Ascending aorta (tissue), 2 donors: ENCODE measurements at places on chromosomes 1 and 21.

GRCh38 chr1:225921734-225922709 lies 2.0 kb downstream of the PYCR2 start:
- no peak for DNase-seq

GRCh38 chr1:220250681-220251080 lies 21.6 kb downstream of the RAB3GAP2 start:
- no peak for DNase-seq

DNA sequence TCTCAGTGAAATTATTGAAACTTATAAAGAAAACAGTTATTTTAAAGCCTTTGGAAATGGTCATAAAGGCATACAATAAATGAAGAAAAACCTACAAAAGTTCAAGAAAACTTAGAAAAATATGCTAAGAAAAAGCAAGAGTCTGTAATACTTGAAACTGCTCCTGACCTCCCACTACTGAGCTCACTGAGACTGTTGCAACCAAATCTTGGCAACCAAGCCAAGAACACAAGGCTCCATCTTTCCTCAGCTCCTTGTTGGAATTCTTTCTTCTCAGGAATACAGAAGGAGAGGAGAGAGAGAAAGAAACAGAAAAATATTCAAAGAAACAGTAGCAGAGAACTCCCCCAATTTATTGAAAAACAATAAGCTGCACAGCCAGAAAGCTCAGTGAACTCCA lies 160.5 kb downstream of the RASAL2 start:
- no peak for DNase-seq

GRCh38 chr1:184061396-184062003 lies 10.0 kb downstream of the TSEN15 start:
- no peak for DNase-seq

- DNase-seq = no peak
Measured at GRCh38 chr1:186806477-186806876, 22.3 kb upstream of the PLA2G4A start.

DNA sequence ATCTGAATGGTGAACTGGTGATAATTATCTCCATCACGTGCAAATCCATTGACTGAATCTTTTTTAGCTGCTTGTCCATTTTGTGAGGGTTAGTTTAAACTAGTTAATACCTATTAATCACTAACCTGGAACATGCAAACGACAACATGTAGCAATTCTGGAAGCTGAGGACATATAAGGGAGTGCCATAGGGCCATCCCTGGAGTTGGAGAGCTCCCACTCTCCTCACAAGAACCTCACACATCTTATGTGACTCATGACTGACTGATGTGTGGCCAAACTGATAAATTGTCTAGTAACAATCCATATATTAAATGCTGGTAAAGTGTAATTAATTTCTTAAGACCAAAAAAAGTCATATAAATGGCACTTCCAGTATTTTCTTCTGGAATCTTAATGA lies 62.9 kb upstream of the HOOK1 start:
- no peak for DNase-seq
